ENCODE measurements at places on chromosomes 7 and 10.

DNA sequence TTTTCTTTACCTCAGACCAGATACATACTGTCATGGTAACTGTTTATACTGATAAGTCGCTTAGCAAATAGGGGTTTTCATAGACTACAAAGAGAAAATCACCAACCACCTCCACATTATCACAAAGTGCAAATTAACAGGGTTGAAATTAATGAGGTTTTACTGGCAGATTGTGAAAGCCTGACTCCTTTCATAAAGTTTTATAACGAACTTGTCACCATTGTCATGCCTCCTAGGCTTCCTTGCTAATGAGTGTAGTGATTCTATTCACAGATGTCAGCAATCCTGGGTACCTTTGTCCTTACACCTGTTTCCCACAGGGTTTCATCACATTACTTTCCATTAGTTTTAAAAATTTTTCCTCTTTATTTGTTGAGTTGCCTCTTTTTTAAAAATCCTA lies 142.3 kb upstream of the PTN start:
- no peak for DNase-seq

DNA sequence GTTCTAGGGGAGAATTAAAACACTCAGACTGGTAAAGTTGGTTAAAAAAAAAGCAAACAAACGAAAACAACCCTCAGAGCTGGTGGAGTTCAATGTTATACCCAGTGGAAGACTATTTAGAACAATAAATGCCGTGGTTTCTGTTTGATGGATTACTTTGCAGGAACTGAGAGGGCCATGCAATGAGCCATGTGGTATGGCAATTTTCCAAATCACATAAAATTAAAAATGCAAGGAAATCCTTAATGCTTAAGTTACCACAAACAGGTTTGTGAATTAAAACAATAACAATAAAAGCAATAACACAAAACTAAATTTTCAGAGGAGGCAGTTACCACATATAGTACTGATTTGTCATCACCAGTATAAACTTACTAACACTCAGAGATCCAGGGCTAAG lies 96.9 kb downstream of the RTKN2 start:
- DNase-seq, result no peak

- no peak for DNase-seq
Observed at GRCh38 chr10:132880128-132880981, 62.0 kb downstream of the CFAP46 start.

GRCh38 chr10:97217299-97217698 lies 31.5 kb upstream of the SLIT1 start:
- DNase-seq, result no peak

DNA sequence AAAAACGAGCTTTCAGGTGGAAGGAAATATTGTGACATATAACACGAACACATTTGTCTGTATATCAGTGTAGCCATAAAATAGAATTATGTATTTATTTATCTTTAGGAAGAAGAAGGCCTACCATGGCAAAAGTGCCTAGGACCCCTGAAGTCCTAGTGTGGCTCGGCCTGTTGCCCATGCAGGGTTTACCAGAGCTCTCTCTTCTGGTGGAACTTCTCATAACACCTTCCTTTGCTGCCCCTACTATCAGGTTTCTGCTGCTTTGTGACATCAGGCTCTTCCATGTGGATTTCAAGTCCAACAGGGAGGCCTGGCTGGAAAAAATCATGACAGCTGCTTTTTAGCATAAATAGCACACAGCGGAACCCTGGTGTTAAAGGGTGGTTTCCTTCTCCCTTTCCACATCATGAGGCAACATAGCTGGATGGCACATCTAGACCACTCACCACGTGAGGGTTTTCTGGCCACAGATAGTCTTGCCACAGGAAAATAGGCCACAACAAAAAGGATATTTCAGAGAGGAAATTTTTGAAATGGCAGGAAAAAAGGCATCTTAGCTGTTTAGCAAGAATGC lies 44.8 kb upstream of the ADO start:
- DNase-seq, result no peak

- DNase-seq, result no peak
Observed at GRCh38 chr7:234708-235553, 42.6 kb downstream of the FAM20C start.

DNA sequence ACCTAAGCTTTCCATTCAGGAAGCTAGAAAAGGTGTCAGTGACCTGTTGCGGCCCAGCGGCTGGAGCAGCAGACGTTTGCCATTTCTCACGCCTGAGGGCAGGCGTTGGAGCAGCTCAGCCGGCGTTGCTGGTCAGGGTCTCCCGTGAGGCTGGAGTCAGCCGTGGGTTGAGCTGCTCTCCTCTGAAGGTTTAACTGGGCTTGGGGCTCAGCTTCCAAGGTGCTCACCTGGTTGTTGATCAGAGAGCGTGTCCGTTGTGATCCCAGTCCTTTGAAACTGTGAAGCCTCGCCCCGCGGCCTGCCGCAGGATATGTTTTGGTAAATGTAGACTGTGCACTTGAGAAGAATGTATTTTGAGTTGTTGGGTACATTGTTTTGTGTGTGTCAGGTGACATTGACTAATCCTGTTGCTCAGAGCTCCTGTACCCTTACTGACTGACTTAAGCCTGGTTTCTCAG lies 20.6 kb upstream of the PWWP2B start:
- DNase-seq, result no peak

DNA sequence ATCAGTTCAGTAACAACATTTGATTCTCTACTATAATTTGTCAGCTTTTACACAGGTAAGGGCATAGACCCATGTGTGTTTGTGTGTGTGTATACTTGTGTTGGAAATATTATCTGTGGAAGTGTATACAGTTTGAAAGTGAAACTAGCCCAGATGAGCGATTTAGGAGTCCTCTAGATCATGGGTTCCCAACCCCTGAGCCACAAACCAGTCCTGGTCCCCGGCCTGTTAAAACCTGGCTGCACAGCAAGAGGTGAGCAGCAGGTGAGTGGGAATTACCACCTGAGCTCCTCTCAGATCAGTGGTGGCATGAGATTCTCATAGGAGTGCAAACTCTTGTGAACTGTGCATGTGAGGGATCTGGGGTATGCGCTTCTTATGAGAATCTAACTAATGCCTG lies 1221.5 kb upstream of the SORCS1 start:
- no peak for DNase-seq

- DNase-seq, result no peak
Observed at GRCh38 chr7:158448430-158449100, 139.1 kb downstream of the PTPRN2 start.

GRCh38 chr7:96481796-96482195 lies 159.9 kb upstream of the SLC25A13 start:
- DNase-seq, result no peak

GRCh38 chr7:149196151-149196704 lies 882 bp downstream of the ZNF282 start:
- DNase-seq, result no peak

DNA sequence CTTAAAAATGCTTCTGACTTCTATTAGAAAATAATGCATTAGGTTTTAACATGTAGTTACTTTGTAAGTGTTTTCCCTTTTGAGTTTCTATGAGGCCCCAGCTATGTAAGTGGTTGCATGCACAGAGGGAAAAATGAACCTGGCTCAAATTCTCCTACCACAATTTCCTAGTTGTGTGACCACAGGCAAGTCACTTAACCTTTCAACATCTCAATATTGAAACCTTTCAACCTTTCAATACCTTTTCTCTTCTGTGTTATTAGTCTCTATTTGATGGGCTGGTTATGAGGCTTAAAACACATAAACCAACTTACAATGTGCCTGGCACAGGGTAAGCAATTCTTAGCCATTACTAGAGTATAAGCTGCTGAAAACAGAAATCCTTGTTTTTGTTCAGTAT lies 203.0 kb downstream of the KCND2 start:
- DNase-seq, result no peak

DNA sequence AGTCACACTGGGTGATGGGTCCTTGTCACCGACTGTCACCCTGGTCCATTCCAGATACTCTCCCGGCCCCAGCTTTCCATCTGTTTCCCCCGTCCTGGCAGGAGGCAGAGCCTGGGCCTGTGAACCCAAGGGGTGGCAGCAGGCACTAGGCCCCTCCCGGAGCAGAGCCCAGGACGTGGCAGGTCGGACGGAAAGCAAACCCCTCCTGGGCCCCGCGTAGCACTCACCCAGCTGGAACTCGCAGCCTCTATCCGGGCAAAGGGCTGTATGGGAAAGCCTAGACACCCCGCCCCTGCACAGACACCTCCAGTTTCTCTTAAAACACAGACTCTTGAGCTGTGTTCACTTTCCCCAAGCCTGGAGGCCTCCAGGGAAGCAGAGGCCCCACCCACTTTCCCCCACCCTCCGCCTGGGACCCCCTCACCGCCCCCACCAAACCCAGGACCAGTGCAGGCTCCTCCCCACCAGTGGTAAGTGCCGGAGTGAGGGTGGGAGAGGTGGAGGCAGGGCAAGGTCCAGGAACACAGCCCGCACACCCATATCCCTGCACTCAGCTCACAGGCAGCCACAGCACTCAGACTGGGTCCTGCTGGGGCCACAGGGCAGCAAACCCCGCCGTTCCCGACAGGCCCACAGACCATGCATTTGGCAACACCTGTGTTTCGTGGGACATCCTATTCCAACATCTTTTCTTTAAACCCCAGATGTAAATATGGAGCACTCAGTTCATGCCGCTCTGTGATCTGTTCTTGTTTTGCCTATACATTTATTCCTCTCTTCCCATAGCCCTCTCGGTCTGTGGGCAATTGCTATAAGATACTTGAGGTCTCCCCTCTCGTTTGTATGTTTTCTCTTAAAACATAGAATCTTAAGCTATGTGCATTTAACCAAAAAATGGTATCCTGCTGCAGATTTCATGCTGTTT lies 98.2 kb upstream of the PDGFA start:
- DNase-seq, result no peak

DNA sequence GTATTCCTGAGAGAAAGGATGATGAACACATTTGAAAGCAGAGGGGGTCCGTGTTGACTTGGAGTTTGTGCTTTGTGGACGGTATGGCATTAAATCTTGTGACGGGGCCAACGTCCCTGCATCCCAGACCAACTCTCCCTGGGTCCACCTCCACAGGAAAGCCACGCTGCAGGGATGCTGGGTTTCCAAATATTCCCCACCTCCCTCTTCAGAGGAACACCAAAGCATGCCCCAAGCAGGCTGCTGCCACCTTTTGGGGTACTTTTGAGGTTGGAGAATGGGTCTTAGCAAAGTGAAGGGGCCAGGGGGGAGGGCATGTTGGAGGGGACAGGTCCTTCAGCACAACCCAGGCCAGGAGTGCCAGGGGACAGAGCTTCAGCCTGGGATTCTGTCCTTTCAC lies 504.4 kb downstream of the TCERG1L start:
- no peak for DNase-seq

GRCh38 chr10:131578472-131578970 lies 267.0 kb upstream of the TCERG1L start:
- DNase-seq, result no peak

GRCh38 chr7:66150471-66150870 lies 35.8 kb downstream of the CRCP start:
- DNase-seq, result no peak

DNA sequence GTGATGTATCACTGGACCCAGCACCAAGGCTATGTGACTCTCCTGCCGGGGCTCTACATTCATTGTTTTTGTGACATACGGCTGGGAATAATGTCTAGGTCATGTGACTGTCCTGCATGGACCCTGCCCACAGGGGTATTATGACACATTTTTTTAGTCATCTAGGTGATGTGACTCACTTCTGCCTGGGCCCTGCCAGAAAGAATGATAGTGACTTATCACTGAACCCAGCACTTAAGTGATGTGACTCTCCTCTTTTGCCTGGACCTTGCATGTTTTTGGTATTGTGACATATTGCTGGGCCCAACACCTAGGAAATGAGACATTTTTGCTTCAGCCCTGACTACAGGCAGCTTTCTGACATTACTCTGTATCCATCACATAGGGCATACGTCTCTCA lies 51.1 kb upstream of the ZNF107 start:
- DNase-seq, result no peak

DNA sequence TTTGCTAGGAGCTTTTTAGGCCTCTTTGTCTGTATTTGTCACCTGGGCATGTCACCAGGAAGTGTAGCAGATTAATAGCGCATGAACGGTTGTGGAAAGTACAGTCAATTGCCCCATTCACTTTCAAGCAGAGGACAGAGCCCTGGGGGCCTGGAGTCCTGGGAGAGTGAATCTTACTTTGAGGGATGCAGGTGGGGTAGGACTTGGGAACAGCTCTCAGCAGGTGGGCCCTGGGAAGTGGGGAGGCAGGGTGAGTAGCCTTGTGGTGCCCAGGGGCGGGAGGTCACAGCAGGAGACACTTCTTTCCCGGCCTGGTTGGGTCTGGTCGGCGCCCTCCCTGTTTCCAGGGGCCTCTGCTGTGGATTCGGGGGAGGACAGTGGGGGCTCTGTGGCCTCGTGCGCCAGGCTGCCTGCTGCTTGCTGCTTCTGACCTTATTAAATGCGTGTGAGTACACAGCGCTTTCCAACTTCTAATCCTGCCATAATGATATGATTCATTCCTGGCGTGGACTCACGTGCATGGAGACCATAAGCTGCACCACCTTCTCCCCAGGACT lies 51.6 kb upstream of the AQP1 start:
- DNase-seq, result no peak

DNA sequence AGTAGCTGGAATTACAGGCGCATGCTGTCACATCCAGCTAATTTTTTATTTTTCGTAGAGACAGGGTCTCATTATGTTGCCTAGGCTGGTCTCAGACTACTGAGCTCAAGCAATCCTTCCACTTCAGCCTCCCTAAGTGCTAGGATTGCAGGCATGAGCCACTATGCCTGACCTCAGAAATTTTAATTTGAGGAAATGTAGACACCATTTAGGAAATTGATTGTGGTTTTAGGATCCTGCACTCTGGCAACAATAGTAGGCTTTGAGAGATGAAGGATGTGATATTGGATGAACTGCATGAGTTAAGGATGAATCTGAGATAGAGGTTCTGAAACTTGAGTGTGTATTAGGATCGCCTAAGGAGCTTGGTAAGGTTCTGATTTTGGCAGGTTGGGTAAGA lies 66.5 kb downstream of the PPP1R9A start:
- DNase-seq, result no peak

DNA sequence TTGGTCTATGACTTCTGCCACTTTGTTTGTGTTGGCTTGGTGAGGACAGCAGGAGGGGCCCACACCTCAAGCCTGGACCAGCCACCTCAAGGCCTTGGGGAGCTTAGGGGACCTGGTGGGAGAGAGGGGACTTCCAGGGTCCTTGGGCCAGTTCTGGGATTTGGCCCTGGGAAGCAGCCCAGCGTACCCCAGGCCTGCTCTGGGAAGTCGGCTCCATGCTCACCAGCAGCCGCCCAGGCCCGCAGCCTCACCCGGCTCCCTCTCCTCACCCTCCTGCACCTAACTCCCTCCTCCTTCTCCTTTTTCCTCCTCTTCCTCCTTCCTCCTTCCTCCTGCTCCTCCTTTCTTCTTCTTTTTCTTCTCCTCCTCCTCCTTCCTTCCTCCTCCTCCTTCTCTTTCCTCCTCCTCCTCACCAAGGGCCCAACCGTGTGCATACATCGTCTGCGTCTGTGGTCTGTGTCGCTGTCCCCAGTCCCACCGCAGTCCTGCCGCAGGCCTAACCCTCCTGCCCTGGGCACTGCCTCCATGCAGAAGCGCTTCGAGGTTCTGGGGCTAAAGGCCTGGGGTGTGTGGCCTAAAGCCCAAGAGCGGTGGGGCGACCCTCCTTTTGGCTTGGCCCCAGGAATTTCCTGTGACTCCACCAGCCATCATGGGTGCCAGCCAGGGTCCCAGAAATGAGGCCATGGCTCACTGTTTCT lies 5.3 kb downstream of the EN2 start:
- DNase-seq, result no peak

Data from stimulated activated CD8-positive, alpha-beta memory T cell treated with anti-CD3 and anti-CD28 coated beads, Interleukin-7, amount 100 ng/mL, for 24 hours (primary cell).